Neuronal stem cell (in vitro differentiated cells): ENCODE measurements at places on chromosomes 13 and 19.

- DNase-seq: no peak
Observed at GRCh38 chr19:32818536-32818935, 51.0 kb downstream of the SLC7A9 start.

DNA sequence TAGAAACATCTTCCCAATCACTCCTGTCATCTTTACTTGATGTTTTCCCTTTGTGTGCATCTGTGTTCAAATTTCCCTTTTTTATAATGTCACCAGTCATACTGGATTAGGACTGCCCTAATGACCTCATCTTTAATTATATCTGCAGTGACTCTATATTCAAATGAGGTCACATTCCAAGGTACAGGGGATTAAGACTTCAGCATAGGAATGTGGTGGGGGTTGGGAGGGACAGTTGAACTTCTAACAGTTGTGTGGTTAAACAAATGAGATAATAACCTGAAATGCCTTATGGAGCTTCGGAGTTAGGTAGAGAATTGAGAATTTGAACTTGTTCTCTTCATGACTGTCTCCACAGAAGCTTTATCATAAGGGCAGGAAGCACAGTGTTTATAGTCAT, 23.0 kb downstream of the PAN3 start:
- DNase-seq: no peak

- no peak for DNase-seq
Observed at GRCh38 chr19:39398297-39398864, 7.2 kb downstream of the MED29 start.

- DNase-seq: no peak
Observed at GRCh38 chr13:90397503-90397902, 950.0 kb upstream of the MIR17HG start.

DNA sequence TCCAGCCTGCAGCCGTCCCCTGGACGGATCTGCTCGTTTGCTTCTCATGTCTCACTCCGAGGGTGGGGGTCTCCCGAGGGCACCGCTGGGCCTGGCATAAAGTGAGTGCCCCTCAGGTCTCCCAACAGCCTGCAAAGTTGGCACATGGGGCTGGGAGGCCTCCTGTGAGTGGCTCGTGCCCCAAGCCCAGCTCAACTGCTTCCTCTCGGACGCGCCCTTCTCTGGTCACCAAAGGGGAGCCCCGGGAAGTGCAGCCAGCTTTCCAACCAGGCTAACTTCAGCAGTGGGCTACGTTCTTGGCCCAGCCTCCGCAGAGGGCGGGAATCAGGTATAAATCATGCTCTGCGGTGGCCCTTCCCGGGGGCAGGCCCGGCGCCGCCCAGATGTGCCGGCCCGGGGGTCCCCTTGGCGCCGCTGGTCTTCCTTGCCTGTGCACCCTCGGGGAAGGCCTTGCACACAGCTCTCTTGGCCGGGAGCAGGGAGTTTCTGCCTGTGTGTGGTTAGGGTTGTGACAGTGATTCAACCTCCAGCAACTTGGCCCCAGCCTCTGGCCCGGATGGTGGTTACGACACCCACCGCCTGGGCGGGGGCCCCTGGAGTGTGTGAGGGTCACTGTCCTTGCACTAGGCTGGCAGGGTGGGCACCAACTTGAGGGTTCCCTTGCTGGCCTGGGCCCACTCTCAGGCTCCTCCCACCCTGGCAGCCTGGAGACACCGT, 20.7 kb downstream of the CEBPG start:
- DNase-seq: no peak

GRCh38 chr19:30557927-30558557, 185.9 kb downstream of the ZNF536 start:
- peak; percentile 5 for DNase-seq

DNA sequence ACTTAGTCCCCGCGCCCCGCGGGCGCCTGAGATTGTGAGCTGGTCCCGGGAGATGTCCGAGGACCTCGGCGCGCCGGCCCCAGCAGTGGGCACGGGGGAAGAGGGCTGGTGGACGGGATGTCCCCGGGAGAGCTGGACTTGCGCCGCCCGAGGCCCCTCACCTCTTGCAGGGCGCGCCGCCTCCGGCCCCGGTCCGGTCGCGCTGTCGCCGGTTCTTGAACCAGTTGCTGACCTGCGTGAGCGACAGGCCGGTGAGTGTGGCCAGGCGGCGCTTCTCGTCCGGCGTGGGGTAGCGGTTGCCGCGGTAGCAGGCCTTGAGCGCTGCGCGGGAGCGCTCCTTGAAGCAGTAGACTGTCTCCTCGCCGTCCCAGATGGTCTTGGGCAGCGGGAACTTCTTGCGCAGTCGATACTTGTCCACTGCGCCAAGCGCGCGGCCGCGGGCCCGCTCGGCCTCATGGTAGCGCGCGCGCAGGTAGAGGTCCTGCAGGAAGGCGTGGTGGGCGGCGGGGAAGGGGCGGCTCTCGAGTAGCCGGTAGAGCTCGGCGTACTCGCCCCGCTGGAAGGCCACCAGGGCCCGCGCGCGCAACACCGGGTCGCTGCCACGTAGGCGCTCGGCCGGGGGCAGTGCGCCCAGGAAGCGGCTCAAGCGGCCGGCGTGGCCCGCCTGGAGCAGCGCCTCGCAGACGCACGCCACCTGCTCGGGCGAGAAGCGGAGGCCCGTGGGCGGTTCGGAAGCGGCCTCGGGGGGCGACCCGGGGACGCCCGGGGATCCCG, 984 bp downstream of the SIX5 start:
- peak; percentile 69 for DNase-seq

- peak; percentile 44 for DNase-seq
Observed at GRCh38 chr19:6590827-6591319, at the start of gene CD70. Gene CD70, minus strand, starts transcription at chr19:6591150. Its CDS starts 148 bp downstream, at chr19:6591002.

GRCh38 chr13:42328672-42329071, 56.7 kb downstream of the AKAP11 start:
- no peak for DNase-seq

DNA sequence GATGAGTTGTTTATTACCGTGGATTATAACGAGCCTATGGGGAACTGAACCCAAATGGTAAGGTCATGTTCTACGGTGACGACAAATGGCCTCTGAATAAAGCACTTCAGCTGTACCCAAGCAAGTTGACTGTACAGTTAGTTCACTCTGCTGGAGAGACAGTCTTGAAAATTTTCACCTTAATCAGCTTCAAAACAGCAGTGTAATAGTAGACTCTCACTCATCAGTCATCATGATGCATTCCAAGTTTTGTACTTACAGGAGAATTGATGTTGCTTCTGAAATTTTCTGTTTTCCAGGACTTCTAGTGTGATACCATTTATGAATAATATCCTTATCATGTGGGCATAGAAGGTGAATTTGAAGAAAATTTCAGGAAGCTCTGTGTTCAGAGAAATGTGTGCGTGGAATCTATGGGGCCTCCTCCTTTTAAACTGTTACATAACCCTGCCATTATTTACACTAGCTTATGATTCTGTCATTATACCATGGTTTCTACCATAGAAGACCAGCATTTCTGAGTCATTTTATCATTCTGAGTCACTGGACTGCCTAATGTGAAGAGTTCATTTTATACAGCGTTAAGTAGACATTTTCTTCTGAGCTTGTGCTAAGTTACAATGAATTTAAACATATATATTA, 96.9 kb downstream of the WDFY2 start:
- DNase-seq: no peak
